Stimulated activated CD8-positive, alpha-beta memory T cell treated with anti-CD3 and anti-CD28 coated beads, Interleukin-4, amount 100 ng/mL, for 1 hour (primary cell): ENCODE measurements at places on chromosomes 6 and 20.
A peak's percentile ranks its signal among the peaks of the same experiment; 100 is the strongest.

DNA sequence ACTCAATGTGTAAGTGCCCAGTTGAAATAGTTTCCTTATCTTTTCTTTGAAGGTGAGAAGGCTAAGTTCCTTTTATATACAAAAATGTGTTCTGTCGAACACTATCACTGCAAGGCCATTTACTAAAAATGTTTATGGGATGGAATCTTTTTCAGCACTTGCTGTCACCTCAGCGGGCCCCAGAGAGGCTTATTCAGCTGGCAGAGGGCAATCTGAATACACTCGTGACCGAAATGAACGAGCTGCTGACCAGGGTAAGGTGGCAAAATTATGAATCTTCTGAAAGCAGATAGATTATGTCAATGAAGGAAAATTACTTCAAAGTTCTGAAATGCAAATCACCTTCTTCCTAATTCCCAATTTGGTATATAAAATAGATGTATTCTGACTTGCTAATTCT is 340.2 kb downstream of the ARHGAP18 start:
- DNase-seq: no peak

- no peak for DNase-seq
These were observed 2.4 kb downstream of the COL20A1 start for GRCh38 chr20:63295422-63295821.

GRCh38 chr6:111015389-111016124 is 33.7 kb downstream of the RPF2 start:
- DNase-seq: no peak

GRCh38 chr6:131132360-131132759 is 2.9 kb upstream of the AKAP7 start:
- DNase-seq: no peak

- DNase-seq: no peak
These were observed 19.6 kb downstream of the DYNLRB1 start for GRCh38 chr20:34535857-34536256.

DNA sequence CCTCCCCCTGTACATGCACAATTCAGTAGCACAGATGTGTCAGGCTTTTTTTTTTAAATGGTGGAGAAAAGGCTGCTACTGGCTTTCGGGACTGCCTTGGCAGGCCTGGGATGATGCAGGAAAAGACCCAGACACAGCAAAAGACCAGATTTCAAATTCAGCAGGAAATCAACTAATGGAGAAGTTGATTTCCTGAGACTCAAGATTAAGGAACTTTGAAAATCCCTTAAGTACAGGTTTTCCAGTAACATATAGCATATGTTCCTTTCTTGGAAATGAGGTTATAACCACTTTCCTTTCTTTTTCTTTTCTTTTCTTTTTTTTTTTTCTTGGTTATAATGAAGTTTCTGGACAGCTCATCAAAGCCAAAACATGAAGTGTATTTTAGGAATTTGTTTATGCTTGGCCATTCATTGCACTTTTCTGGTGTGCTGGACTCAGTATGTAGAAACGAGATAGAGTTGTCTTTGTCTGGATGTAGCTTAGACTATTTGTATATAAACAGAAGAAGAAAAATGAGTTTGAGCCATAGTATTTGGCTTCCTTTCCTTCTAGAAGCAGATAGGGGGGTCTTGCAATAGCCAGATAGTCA is 119.4 kb downstream of the SASH1 start:
- no peak for DNase-seq

DNA sequence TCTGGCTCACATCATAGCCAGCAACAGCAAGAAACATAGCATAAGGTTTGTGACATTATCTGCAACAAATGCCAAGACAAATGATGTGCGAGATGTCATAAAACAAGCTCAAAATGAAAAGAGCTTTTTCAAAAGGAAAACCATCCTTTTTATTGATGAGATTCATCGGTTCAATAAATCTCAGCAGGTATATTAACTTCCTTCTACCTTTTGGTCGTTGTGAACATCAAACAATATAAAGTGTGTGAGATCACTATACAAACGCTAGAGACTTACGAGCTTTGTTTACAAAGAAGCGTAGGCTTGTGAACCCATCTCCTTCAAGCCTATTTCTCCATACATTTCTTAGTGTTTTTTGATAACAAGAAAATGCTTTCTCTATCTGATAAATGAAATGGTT is 3.5 kb downstream of the WRNIP1 start:
- DNase-seq: no peak

GRCh38 chr6:31270788-31271640 is 878 bp downstream of the HLA-C start:
- no peak for DNase-seq

DNA sequence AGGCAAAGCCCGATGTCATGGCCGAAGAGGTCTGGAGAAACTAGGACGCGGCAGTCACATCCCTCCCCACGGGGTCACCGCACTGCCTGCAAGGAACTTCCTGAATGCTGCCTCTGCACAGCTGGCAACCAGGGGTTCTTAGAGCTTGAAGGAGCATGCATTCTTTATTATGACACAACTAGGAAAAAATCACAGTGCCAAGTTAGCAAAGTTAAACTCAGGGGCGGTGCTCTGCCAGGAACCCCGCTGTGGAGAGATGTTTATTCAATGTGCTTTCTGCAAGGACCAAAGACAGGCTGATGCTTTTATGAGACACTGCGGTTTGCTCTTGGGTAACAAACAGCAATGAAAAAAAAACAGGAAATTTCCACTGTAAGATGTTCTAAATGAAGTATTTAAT is 287.3 kb upstream of the FOXQ1 start:
- DNase-seq: no peak

GRCh38 chr6:70130865-70131264 is 172.0 kb downstream of the COL9A1 start:
- no peak for DNase-seq

DNA sequence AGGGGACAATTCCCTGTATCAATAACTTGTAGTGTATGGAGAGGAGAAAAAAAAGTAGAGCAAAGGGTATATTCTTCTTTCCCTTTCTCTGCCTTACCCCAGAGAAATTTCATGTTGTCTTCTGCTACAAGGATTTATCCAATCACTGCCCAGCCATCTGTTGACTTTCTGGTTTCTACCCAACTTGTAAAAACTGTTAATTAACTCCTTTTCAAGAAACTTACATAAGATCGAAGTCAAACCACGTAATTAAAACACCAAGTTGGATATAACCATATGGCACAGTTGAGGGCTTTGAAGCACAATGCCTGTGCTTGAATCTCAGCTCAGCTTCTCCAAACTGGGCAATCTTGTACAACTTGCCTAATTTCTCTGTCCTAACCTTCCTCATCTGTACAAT is 99.5 kb downstream of the MAN1A1 start:
- DNase-seq: no peak

- no peak for DNase-seq
These were observed 54.9 kb upstream of the NT5E start for GRCh38 chr6:85394853-85395538.

DNA sequence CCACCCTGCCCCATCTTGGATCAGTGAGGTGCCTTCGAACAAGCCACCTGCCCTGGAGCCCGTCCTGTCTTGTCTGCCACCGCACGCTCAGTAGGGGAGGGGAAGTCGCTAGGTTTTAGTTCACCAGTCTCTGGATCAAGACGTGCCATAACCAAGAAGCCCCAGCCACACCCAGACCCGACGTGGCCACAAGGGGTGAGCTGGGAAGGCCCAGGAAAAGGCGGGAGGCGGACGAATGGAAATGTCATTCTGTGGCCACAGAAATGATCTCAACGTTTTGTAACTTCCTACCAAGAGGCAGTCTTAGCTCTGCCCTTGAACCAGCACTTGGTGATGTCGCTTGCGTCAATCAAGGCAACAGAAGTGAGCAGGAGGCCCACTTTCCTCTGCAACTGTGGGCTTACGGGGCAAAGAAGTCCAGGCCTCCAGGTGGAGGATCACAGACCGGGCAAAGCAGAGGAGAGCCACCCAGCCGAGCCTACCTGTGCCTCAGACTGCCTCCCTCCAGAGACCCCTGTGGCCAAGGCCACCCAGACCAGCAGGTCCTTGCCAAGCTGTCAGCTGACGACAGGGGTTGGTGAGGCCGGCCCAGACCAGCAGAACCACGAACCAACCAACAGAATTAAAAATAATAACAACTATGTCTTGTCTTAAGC is 14.5 kb downstream of the GMEB2 start:
- DNase-seq: no peak

DNA sequence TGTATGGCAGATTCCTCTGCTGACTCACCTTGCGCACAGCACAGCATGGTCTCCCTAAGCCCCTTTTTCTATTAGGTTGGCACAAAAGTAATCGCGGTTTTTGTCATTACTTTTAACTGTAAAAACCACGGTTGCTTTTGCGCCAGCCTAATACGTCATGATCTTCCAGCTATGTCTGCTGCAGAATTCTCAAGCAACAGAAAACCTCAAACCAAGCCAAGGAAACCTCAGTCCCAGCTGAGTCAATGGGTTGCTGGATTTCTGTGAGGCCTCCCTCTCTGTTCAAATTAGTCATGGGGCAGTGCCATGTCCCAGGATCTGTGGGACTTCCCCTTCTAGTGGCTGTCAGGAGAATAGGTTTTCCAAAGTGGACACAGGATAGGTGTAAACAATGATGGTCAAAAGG is 15.7 kb upstream of the ENPP1 start:
- DNase-seq: no peak

DNA sequence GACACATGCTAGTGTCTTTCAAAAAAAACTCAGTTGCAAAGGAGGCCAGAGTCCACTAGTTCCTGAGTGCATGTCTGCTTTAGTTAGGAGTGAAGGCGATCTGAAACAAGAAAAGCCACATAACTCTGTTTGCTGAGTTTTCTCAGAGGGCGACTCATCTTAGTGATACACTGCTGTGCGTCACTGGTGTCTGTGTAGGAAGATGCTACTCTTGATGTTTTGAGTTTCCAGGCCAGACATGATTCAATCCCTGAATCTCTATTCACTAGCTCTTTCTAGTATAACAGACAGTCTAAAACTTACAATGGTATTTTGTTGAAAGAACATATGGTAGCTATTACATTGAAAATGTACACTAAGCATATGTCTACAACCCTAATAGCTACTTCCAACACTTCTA is 60.9 kb downstream of the GFRAL start:
- no peak for DNase-seq

DNA sequence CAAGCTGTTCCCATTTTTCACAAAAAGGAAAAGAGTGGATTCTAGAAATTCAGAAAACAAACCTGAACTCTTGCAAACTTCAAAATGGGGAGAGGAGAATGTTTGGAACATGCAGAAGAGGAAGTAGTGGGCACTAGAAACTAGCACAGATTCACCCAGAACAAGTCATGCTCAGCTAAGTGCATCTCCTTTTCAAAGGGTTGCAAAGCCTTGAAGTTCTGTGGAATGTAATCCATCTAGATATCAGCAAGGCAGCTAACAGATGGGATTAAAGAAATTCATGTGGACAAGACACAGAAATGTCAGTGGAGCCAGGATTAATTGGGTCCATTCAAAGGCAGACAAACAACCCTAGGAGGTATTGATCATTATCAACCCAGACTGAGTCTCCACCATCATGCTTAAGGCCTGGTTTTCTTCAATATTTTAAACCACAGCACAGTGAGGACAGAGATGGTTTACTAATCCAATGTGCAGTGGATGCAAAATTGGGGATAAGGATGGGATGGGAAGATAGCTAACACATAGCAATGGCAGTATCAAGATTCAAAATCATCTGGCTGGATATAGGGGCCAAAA is 31.3 kb downstream of the KCNK5 start:
- no peak for DNase-seq

GRCh38 chr20:32535953-32536823 is 48.9 kb downstream of the NOL4L start:
- peak; percentile 37 for DNase-seq

DNA sequence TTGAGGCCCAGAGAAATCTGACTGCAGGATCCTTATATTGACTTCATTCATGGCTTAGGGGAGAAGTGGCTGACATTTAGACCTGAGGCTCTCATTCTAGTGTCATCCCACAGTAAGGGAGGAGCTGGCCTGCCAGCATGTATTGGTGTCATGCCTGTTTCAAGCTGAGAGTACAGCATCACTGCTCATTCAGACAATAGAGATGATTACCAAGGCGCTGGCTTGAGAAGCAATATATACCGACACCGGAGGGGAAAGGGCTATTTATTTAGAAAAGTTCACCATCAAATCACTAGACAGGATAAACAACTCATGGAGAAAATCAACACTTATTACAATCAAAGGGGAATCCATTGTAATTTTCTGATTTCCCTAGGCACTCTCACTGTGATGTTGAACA is 84.4 kb upstream of the HDAC2 start:
- DNase-seq: no peak

DNA sequence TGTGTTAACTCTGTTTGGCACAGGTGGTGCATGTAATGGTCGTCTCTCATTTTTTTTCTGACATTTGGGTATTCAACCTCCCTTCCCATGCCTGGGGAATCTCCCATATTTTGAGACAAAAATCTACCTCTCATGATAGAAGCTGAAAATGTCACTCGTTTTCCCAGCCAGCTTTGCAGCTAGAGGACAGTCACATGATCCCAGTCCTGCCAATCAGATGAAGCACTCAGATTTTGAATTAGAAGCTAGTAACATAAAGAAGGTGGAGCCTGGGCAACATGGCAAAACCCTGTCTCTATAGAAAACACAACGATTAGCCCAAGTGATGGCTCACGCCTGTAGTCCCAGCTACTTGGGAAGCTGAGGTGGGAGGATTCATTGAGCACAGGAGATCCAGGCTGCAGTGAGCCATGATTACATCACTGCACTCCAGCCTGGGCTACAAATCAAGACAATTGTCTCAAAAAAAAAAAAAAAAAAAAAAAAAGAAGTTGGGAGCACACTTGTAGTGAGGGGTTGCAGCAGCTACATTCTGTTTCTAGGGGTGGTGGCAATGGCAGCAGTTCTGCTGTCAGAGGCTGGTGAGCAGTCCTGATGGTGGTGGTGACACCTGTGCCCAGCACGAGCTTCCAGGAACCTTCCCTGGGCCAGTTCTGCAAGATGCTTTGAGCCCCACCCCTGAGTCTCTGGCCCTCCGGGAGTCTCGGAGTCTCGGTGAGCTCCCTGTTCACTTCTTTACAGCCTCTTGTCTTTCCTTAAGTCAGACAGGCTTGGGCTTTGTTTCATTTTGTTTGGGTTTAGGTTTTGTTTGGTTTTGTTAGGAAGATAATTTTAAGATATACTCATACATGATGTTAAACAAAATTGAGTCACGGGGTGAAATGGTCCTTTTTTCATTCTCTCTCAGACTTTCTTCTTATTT is 94.1 kb upstream of the KCNG1 start:
- no peak for DNase-seq
